Motor neuron (in vitro differentiated cells): ENCODE measurements at places on chromosomes 16 and 17. TPM values are rescaled to one million over a fixed set of nuclear protein-coding genes. Genes with fewer than 3 reads are reported as not detected.

DNA sequence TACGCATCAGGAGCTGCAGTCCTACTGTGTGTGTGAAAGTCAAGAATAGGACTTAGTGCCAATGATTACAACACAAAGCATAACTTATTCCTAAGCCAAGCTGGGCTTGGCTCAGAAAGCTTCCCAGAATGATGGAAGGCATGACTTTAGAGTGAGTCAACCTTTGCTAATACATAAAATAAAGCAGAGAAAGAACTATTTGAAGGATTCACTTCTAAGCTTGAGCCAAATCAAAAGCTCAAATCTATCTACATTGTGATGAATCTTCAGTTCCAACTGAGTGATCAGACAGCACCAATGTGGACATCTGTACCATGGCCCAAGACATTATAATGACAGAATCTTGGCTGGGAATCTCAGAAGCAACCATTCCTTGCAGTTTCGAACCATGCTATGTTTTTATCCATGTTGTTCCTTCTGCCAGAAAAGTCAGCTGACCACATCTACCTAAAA, 41.4 kb downstream of the SMG6 start:
- ATAC-seq, result no peak

DNA sequence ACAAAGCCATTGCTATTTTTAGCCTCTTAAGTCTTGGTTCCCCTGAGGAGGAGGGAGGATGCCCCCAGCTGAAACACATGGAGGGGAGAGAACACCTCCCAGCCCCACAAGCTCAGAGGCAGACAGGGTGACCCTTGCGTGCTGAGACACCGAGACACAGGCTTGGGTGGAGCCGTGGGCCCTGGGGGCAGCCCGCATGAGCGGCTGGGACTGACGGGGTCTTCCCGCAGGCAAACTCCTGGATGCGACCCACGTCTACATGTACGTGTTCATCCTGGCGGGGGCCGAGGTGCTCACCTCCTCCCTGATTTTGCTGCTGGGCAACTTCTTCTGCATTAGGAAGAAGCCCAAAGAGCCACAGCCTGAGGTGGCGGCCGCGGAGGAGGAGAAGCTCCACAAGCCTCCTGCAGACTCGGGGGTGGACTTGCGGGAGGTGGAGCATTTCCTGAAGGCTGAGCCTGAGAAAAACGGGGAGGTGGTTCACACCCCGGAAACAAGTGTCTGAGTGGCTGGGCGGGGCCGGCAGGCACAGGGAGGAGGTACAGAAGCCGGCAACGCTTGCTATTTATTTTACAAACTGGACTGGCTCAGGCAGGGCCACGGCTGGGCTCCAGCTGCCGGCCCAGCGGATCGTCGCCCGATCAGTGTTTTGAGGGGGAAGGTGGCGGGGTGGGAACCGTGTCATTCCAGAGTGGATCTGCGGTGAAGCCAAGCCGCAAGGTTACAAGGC, 9.8 kb downstream of the SLC16A3 start:
- ATAC-seq, result peak; percentile 25

DNA sequence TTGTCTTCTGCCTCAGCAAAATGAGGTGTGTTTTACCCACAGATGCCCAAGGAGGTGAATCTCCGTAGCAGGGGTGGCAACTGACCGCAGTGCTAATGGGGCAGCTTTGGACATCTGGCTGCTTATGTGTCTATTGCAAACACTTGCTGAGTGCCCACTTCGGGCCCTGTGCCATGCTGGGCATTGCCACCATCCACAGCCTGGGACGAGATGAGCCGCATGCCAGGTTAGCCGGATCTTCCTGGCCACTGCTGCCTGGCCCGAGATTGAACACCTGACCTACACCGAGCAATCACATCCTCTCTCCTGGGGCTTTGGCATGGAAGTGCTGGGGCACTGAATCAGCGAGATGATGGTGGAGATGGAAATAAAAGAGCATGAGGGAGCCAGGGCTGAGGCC, 238.7 kb downstream of the GSG1L start:
- ATAC-seq, result no peak

The CLEC18A gene
- 0.71 and 0.88 TPM in 2 replicates for total RNA-seq

The TEKT3 gene
- 0.54 and 0.55 TPM in 2 replicates for total RNA-seq
